Stimulated activated CD8-positive, alpha-beta memory T cell treated with anti-CD3 and anti-CD28 coated beads, Interleukin-4, amount 100 ng/mL, for 1 hour (primary cell): ENCODE measurements at places on chromosomes 7 and 10.

DNA sequence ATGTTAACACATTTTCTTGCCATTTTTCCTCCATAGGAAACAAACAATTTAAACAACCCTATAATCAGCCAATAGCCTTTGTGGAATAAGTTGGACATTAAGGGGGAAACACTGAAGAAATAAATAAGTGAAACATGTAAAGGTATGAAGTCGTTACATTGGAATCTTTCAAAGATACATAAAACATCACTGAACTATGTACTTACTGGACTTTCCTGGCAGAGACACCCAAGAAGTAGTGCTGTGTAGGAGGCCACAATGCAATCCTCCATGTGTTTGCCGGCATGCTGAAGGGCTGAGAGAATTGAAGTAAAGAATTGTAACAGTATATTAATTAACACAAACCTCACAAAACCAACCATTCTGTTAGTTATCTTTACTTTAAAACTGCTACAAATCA lies 76.5 kb upstream of the GRID1 start:
- DNase-seq: no peak

GRCh38 chr7:133976140-133976539 lies 151.0 kb upstream of the LRGUK start:
- no peak for DNase-seq

- no peak for DNase-seq
These were observed 15.5 kb downstream of the CYTH3 start for GRCh38 chr7:6256677-6257535.

DNA sequence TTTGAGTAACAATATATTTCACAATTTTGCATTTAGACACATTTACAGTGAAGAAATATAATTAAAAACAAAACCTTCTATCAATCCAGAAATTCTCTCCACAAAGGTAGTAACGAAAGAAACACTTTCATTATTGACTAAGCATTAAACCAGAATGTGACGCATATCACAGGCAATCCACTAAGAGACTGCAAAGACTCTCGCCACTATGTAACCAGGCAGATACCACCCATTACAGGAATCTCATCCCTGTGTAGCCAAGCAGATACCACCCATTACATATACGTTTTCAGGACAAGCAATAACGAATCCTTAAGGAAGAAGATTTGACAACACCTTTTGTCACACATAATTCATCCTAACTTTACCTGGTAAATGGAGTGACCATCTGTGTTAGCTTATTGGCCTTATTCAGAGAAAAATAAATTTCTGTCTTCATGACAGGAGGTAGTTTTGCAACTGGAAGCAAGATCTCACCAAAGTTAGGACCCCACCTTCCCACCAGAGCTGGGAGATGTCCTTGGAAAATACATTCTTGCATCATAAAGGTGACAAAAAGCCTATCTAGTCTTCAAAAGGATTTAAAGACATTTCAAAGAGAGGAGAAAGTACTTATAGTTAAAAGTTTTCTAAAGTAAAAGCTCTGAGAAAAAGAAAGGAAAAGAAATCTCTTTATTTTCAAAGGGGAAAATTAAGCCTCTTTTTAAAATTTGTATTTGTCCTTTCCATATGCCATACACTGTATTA lies 30.8 kb downstream of the LRRC17 start:
- DNase-seq: no peak

GRCh38 chr7:155122831-155123230 lies 52.7 kb downstream of the HTR5A start:
- DNase-seq: no peak

DNA sequence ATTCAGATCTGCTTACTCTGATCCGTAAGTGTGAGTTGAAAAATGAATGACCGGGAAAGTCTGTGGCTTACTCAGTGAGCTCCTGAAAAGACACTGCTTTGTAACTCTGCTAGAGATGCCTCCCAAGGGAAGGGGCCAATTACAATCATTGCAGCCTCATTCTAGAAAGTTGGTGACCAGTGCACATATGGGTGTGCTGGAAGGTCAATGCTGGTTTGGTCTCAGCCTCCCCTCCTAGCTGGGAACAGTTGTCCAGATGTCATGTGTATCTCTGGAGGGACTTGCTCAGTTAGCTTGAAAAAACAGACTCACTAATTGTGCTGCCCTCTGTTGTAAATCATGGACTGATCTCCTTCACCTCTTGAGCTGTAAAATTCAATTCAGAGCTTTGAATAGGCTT lies 405.0 kb downstream of the ADRA2A start:
- no peak for DNase-seq

DNA sequence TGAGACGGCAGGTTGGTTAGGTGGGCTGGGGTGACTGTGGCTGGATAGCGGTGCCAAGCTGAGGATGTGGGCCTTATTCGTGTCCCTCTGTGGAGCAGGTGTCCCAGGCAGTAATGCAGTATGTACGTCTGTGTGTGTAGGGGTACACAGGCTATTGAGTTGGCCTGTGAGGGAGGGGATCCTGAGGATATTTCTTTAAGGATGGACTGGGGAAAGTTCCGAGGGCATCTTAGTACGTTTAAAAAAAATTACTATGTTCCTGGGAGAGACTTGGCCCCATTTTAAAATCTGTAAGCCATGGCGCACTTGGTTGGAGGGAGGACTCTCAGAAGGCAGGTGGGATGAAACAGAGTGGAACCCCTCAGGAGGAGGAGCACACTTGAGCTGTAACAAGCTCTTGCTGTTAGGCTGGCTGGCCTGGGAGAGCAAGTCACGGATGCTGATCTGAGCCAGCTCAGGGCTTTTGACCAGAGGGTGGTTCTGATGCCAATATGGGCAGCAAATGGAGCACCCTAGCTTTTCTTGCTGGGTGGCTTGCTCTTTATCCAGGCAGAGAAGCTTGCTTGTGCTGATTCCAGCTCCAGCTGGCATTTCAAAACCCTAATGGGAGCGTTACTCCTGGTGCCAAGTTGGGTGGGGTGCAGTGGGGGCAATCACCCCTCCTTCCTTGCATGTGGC lies 765 bp downstream of the WBP1L start:
- DNase-seq: no peak

- DNase-seq: no peak
These were observed 746 bp upstream of the MRPS16 start for GRCh38 chr10:73253225-73253555.

DNA sequence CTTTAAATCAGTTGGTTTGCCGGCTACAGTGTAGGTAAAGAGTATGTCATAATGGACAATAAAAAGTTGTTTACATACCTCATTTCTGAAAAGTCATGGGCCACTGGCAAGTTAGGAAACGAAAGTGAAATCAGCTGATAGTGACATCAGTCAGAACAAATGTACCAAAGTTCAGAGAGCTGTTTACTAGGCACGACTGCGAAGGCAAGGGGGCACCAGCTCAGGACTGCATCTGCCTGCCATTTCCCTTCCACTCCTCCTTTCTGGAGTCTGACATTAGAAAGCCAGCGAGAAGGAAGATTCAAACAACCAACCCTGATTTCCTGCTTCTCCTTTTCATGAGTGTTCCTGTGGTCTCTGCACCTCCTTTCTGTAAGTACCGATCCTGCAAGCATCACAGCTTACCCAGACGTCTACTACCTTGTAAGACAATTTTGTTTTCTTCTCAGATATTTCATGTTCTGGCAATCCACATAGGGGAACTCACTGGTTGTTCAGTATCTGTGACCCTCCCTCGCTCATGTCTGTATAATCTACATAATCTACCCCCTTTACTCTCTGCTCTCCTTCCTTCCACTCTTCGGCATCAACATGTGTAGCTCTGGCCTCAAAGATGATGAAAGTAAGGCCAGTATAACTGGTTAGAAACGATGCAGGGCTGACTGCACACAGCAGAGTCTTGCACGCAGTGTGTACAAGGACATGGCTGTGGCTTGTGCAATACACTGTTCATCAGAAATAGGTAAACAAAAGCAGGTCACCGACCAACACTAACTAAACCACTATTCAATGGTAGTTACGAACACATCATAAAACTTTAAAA lies at the start of gene TMEM140:
TSS of gene TMEM140 (plus strand) at position 174 of the 823 bp plus-strand sequence. CDS start 16,370 bp downstream, outside the sequence.
- no peak for DNase-seq

DNA sequence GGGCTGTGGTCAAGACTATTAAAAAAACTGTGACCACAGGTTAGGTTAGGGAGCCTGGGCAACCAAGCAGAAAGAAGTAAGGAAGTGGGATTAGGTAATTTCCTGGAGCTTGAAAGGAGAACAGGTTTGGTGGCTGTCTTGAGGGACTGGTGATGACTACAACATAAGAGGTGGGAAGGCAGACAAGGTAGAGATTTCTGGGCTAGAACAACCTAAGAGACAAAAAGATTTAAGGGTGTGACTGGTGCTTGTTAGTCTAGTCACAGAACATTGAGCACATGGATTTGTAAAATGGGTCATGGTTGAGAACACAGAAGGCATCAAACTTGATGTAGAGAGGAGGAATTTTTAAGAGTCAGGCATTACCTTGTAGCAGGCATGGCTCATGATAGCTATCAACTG lies 123.7 kb upstream of the ASAH2 start:
- no peak for DNase-seq

DNA sequence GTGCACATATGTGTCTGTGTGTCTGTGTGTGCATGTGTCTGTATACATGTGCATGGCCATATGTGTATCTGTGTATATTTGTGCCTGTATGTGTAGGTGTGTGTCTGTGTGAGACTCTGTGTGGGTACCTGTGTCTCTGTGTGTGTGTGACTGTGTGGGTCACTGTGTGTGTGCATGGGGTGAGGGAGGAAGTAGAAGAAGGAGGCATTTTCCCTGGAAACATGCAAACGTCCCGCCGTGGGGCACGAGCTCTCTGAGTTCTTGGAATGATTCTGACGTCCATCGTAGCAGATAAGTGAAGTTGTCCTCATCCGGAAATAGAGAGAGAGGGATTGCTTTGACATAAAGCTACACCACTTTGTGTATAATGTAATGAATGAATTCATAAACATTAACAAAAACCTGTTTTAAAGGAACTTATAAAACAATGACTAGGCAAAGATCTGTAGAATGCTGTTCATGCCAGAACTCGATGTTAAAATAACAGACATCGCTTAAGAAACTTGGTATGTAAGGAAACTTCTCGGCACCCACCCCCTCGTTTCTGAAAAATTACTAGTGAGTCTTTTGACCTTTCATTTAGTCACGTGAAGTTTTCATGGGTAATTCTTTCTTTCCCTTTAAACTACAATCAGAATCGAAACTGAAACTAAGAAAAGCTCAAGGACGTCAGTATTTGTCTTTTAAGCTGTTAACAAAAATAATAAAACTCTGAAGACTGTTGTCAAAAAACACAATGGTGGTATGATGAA lies 43.6 kb upstream of the KLF6 start:
- no peak for DNase-seq

- DNase-seq: no peak
These were observed 60.3 kb upstream of the C1GALT1 start for GRCh38 chr7:7122033-7122478.

DNA sequence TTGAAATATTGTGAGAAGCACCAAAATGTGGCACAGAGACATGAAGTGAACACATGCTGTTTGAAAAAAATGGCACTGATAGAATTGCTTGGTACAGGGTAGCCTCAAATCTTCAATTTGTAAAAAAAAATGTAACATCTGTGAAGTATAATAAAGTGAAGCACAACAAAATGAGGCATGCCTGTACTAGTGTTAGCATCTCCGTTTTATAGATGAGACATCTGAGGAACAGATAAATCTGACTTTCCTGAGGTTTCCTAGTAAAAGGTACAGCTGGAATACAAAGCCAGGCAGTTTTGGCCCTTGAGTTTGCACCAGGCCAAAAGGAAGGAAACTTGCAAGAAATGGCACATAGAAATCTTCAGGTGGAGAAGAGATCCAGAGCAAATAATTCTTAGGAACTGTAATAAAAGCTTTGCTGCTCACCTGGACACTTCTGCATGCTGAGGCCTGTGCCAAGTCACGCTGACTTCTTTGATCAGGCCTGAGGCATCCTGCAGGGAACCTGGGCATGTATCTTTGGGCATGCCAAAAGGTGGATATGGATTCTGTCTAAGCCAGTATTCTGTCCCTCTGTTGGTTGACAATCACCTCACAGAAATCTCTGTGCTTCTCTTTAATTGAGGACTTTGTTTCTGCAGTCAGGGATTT lies 251.5 kb upstream of the PLPP4 start:
- DNase-seq: no peak

DNA sequence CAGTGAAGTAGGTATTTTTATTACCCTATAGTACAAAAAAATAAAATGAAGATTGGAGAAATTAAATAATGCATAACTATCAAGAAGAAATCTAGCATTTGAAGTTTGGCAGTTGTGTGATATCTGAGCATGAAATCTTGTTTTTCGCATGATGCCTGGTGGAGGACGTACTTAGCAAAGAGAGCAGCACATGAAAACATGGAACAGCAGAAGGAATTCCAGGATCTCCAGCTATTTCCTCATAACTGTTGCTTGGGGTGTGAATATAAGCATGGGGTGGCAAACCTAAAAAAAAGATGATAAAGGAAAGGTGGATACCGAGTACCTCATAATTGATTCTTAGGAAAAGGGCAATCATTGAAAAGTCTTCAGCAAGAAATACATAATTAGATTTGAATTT lies 174.3 kb upstream of the FAM3C start:
- DNase-seq: no peak

GRCh38 chr10:7541137-7542087 lies 125.4 kb downstream of the ITIH5 start:
- no peak for DNase-seq

- DNase-seq: no peak
These were observed 110.7 kb downstream of the ZNF467 start for GRCh38 chr7:149662591-149663095.

DNA sequence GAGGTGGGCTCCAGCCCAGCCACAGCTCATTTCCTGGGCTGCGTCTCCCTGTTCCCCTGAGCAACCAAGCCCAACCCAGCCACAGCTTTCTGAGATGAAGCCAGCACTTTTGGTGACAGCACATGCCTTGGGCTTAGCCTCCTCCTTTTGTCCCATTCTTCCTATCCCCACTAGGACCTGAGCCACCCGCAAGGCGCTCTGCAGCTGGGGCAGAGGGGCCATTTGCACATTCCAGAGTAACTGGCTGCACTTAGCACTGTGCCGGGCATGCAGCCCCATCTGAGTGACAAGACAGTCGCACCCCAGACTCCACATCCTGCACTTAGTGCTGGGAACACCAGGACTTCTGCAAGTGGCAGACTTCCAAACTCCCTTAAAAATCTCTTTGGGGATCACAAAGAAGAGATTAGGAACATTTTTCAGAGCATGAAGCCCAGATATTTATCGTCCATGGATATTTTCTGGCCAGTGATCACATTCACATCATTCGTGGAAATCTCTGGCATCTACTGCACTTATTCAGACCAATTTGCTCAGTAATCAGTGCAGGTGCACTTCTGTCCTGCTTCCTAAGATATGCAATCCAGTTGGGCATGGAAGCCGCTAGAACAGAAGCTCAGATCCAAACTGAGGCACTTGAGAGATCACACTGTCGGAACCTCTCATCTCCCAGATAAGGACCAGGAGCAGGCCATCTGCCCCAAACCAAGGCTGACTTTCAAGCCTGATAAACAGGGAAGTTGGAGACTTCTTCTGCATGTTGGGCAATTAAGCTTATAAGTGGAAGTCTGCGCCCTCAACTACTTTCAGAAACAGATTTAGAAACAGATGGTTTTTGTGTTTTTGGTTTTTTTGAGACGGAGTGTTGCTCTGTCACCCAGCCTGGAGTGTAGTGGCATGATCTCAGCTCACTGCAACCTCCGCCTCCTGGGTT lies 26.4 kb downstream of the CHST15 start:
- no peak for DNase-seq
